NCI-H524 treated with DMSO at 0.1 percent for 48 hours (cell line): ENCODE measurements at places on chromosomes 11 and 22.

- DNase-seq, result no peak
Measured at GRCh38 chr11:96315476-96315875, 27.5 kb downstream of the MAML2 start.

DNA sequence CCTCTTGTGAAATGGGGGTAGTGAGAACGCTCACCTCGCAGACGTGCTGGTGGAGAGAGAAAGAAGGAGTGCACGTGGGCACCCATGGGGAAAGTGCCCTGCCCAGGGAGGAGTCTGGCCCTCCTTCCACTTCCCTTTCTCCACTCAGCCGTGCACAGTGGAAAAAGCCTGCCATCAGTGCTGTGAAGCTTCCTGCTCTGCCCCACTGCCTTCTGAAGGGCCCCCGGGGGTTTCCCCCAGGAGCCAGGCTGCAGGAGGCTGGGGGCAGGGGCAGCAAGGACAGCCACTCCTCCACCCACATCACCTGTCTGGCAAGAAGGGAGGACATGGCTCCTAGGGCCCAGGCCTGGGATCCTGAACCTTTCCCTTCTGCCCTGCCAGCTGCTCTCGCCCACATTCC lies 7.6 kb downstream of the TP53I11 start:
- DNase-seq, result no peak

GRCh38 chr11:64518928-64519327 lies 72.1 kb upstream of the SLC22A12 start:
- no peak for DNase-seq

DNA sequence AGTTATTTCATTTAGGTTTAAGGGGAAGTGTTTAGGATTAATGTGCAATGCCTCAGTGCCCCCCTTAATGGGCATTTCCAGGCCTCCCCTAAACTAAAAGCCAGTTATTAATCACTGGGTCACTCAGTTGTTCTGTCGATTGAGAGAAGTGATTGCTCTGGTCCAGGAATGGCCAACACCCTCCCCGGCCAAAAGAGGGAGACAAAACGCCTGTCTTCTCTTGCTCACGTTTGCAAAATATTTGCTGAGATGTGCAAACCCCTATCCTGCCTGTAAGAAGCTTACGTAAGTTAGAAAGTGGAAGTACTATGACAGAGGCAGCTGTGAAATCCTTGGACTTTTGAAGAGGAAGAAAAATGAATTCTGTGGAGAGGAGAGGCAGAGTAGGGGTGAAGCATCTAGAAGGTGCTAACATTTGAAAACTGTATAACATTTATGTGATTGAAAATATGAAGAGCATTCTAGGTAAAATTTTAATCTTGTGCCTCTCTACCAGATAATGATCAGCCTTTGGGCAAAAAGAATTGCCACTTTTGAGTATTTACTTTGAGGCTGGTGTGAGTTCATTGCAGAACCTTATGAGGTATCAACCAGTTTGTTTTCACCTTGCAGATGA lies 37.7 kb downstream of the NTM start:
- no peak for DNase-seq

DNA sequence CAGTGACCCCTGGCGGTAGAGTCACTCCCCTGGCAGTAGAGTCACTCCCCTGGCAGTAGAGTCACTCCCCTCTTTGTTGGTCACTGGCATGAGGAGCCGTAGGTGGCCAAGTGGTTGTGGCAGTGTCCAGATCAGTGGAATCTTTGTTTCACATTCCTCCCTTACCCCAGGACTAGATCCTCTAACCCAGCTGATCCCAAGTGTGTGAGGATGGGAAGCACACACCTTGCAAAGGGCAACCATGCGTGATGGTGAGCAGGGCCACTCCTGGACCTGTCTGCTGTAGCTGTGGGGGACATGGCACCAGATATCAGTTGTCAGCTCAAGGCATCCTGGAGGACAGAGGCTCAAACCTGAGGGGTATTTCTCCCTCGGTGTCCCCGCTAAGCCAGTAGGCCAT lies 37.8 kb downstream of the OSBP2 start:
- DNase-seq, result no peak

GRCh38 chr11:126655807-126656128 lies 300.3 kb downstream of the ST3GAL4 start:
- no peak for DNase-seq
